ENCODE measurements at places on chromosomes 12 and 14.

DNA sequence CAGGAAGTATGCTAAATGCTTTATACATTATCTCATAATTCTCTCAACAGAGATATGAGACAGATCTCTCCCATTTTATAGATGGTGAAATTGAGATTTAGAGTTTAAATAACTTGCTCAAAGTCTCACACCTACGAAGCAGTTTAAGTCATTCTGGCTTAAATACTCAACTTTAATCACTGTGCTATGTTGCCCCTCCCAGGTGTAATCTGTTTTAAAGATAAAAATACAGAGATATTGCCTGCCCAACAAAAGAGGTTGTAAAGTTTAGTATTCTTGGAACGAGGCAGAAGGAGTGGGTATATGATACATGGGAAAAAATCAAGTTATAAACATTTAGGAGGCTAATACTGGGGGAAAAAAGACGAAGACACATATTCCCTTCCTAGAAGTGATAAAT is 156.8 kb upstream of the LRIG3 start:
- DNase-seq: no peak

DNA sequence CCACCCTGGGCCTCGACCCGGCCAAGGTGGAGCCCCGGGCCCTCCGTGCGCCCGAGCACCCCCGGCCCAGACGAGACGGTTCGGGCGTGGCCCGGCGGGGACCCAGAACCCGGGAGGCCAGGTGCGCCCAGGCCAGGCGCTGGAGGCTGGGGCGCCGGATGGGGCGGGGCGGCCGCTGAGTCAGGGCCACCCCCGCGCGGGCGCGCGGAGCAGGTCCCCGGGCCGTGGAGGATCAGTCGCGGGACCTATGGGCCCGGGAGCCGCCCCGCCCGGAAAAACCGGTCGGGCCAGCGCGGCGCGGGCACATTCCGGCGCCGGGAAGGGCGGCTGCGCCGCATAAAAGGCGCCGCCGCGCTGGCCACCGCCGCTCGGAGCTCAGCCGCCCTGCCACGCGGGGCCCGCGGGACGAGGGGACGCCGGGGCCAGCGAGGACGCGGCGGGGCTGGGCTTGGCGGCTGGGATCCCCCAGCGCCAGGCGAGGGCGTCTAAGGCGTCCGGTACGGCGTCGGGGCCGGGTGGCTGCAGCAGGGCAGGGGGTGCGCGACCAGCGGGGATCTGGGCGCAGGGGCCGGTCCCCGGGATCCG is 21.5 kb upstream of the KIF26A start:
- no peak for DNase-seq

- DNase-seq: peak; percentile 72
Observed at GRCh38 chr12:114395755-114396152, 10.2 kb downstream of the TBX5 start.

GRCh38 chr12:79203058-79203647 is 338.6 kb downstream of the SYT1 start:
- DNase-seq: no peak

- no peak for DNase-seq
Observed at GRCh38 chr12:88202500-88202899, 60.4 kb downstream of the TMTC3 start.

DNA sequence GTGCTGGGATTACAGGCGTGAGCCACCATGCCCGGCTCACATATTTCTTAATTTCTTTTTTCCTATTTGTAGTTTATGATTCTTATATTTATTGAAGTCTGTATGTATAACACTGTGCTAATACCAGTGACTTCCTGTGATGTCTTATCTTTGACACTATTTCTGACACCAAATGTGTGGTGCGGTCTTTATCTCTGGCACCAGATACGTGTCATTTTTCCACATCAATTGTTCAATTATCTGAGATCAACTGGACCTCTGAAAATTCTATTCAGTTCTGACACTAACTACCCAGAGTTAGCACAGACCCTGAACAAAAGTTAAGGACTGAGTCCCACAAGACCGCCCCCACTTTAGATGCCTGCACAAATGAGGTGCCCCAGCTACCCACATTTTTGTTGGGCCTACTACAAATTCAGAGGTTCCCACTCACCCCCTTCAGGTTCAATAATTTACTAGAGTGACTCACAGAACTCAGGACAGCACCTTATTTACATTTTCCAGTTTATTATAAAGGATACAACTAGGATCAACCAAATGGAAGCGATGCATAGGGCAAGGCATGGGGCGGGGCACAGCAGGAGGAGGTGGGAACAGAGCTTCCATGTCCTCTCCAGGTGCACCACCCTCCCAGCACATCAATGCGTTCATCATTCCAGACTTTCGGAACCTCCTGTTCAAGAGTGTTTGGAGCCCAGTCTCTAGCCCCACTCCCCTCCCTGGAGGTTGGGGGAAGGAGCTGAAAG is 11.6 kb upstream of the SRSF9 start:
- DNase-seq: no peak

GRCh38 chr12:1820896-1821291 is 529 bp downstream of the LRTM2 start:
- no peak for DNase-seq

DNA sequence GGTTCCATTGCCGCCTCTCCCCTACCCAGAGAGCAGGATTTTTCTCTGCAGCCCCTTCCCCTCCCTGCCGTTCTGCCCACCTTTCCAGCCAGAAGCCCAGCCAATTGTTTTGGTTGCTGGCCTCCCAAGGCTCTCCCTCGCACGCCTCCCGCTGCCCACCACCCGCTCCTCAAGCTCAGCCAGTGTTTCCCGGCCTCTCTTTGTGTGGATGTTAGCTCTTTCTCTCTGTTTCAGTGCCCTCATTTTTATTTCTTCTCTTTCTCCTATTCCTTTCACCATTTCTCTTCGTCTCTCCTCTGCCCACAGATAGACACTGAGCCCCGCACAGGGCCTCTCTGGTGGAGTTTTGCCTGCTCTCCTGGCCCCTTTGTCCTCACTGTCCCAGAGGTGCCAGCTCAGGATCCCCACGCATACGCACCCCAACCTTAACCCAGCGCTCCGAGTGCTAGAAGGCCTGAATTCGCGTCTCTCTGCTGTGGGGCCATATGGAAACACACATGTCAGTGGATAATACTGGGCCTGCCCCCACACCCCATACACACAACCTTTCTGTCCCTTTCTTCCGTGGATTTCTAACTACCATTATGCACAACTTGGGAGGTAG is 54.9 kb downstream of the SMUG1 start:
- DNase-seq: no peak

- no peak for DNase-seq
Observed at GRCh38 chr14:60506462-60506984, 2.4 kb upstream of the SIX6 start.

DNA sequence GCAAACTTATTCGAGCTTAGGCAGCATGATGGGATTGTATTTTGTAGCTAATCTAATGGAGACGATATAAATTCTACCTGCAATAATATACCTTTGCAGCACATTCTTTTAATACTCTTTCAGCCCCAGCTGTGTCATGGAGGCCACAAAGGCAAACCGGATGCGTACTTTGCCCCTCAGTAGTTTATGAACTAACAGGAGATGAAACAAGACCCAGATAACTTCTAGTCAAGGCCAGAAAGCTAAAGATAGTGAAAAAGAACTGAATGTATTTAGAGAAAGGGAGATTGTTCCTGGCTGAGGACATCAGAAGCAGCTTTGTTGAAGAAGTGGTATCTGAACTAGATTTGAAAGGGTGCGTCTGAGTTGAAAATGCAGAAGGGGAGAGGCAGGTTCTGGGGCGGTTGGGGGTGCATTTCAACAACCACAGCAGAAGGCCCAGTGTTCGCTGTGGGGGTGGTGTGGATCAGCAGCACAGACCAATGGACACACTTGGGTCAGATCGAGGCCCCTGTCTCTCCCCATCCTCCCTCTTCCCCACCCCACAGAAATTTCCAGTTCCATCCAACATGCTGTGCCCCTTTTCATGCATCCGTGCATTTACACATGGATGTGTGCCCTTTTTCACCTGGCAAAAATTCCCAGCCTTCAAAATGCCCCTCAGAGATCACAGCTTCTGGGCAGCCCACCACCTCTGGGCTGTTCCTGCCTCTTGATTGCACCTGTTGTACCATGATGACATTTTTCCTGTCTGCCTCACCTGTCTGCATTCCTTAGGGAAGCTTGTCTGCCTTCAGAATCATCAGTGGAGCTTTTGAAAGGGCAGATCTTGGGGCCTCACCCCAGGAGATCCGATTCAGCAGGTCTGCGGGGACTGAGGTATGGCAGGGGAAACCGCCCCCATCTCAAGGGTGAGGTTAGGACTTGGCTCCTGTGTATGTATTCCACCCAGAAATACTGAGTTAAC is 2.2 kb downstream of the ZNF839 start:
- DNase-seq: no peak

DNA sequence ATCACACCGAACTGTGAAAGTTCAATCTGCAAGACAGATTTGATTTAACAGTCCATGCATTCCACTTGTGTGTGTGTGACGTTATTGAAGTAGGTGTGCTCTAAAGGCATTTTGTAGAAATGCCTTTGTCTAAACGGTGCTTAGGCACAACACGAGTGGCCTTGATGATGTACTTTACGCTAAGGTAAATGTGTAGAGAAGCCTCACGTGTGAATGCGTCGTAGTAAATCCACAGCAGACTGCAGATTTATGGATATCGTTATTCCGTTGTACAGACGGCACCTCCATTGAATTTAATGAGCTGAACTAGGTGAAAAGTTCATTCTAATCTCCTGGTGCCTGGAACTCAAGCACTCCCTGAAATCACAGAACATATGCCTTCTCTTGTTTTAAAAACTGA is 202.8 kb upstream of the STXBP6 start:
- DNase-seq: no peak

DNA sequence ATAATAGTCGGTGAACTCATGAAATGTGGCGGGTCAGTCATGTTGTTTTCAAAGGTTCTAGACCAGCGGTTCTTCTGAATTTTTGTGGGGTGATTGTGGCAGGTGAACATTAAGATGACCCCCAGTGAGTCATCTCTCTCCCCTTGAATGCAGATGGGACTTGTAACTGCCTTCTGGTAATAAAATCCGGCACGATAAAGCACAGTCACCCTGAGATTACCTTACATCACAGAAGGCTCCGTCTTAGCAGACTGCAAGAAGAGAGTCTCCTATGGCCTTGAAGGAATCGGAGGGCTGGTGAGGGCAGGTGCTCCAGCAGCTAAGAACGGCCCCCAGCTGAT is 189.6 kb downstream of the FOXN3 start:
- no peak for DNase-seq

GRCh38 chr14:76259029-76259735 is 107.5 kb downstream of the GPATCH2L start:
- no peak for DNase-seq

GRCh38 chr14:74620497-74620921 is 8.5 kb upstream of the LTBP2 start:
- no peak for DNase-seq

- DNase-seq: no peak
Observed at GRCh38 chr14:51822499-51822898, 37.9 kb upstream of the GNG2 start.

GRCh38 chr12:108712165-108712924 is 19.0 kb downstream of the CORO1C start:
- no peak for DNase-seq

- no peak for DNase-seq
Observed at GRCh38 chr14:90297876-90298629, 33.7 kb downstream of the NRDE2 start.

GRCh38 chr12:55828357-55828756 is 1.0 kb downstream of the DNAJC14 start:
- no peak for DNase-seq

DNA sequence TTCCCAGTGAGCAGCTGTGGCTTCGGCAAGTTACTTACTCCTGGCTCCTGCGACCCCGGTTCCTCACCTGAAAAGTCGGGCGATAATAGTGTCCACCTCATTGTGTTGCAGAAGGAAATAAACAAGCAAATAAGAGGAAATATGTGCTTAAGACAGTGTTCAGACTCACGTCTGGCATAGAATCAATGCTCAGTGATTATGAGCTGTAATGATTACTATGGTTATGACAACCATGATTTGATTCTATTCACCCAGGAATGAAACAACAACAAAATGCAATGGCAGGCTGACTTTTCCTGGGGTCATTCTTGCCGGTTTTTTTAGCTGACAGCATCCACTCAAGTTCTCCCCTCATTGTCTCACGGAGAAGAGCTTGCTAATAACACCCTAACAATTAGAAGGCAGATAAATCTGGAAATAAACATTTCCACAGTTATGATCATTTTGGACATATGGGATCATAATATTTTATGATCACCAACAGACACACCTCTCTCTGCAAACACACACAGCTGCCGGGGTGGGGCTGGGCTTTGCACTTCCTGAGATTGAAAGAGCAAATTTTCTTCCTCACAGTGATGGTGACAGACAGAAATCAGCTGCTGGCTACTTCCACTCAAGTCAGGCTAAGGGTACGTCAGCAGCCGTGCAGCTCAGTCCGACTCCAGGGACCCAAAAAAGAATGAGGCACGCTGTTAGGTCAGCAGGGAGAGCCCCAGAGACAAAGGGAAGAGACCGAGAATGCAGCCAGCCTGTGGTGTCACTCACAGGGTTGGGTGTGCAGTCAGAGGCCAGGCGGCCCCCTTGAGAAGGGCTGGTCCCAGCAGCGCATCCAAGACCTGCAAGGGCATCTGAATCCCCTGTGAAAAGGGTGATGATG is 158.0 kb downstream of the RIMBP2 start:
- DNase-seq: no peak

GRCh38 chr12:11821386-11822080 is 172.1 kb downstream of the ETV6 start:
- no peak for DNase-seq

DNA sequence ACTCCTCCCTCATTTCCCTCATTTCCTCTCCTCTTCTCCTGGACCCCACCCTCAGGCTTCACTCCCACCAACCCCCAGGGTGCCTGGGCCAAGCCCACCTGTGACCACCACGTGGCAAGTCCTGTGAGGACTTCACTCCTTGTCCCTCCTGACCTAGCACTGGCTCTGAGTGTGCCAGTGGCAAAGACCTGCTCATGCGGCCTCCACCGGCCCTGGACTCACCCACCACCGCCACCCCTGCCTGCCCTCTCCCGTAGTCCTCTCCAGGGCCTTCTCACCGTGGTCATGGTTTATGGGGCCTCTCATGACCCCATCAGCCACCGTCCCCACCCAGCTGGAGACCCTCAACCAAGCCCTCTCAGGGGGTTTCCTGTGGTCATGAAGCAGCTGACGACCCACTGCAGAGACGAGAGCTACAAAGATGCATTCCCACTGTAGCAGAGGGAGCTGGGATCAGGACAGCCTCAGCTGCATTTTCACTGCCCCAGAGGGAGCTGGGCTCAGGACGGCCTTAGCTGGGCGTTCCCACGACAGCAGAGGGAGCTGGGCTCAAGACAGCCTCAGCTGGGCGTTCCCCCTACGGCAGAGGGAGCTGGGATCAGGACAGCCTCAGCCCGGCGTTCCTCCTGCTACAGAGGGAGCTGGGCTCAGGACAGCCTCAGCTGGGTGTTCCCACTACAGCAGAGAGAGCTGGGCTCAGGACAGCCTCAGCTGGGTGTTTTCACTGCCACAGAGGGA is 3.2 kb upstream of the C14orf180 start:
- no peak for DNase-seq

Measured in AG08396 (cell line).